ENCODE measurements at places on chromosomes 3 and 15. TPM values are rescaled to one million over a fixed set of nuclear protein-coding genes. Genes with fewer than 3 reads are reported as not detected.

Gene VWA5B2
- 0.62 TPM for total RNA-seq

Gene FEZF2
- total RNA-seq = not detected

Gene REC114
- not detected for total RNA-seq

Gene CLSTN2
- total RNA-seq = 0.59 TPM

Gene CLN6
- 59.8 TPM for total RNA-seq

Gene C2CD4A
- total RNA-seq = not detected

DNA sequence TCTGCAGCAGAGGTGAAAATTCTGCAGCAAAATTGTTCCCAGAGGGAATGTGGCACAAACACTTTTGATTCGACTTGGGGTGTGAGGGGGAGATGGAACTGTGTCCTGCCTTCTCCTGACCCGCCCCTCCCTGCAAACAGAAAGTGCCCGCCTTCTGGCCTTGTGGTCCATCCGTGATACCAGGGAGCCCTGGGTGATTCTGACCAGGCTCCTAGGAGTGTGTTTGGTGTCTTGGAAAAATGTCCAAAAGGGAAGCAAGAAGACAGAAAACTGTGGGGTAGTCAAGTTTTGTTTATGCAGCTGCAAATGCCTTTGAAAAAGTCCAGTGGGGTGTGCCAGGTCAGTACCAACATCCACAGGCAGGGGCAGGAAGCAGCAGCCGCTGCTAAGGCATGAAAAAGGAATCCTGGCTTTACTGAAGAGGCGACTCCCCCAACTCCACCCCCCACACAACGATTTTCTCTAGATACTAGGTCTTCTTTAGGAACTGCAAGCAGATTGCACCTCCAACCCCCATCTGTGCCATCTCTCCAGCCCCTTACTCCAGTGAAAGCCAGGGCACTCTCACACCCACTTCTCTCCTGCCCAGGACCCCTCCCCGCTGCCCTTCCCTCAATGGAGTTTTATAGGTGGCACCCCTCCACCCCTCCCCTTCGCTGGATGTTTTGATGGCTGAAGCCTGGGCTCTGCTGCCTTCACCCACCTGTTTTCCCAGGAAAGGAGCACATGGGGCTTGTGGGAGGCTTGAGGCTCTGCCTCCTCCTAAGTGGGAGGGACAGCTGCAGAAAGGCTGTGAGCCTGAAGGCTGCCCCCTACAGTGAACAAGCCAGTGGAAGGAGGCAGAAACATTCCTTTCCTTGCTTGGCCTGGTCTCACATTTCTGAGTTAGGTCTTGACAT, 82.4 kb upstream of the HERC1 start:
- H3K27me3 ChIP-seq = no peaks in the 10 kb centered on the region
- no peaks in the 10 kb centered on the region for H3K36me3 ChIP-seq
- H3K4me3 ChIP-seq = no peak overlapping the region
- H3K27ac ChIP-seq = no peak overlapping the region
- H3K4me1 ChIP-seq = peaks cover 12% of the 10 kb centered on the region
- peak; percentile 89 for DNase-seq

- no peaks in the 10 kb centered on the region for H3K27me3 ChIP-seq
- no peak overlapping the region for H3K4me3 ChIP-seq
- H3K27ac ChIP-seq = no peak overlapping the region
- no peaks in the 10 kb centered on the region for H3K36me3 ChIP-seq
- no peak for DNase-seq
- H3K4me1 ChIP-seq = no peaks in the 10 kb centered on the region
These were observed 2.9 kb upstream of the NDN start for GRCh38 chr15:23690015-23690414.

GRCh38 chr15:92091155-92091734, 237.7 kb downstream of the SLCO3A1 start:
- peak; percentile 96 for DNase-seq
- no peaks in the 10 kb centered on the region for H3K27me3 ChIP-seq
- H3K36me3 ChIP-seq = no peaks in the 10 kb centered on the region
- H3K4me1 ChIP-seq = no peaks in the 10 kb centered on the region

DNA sequence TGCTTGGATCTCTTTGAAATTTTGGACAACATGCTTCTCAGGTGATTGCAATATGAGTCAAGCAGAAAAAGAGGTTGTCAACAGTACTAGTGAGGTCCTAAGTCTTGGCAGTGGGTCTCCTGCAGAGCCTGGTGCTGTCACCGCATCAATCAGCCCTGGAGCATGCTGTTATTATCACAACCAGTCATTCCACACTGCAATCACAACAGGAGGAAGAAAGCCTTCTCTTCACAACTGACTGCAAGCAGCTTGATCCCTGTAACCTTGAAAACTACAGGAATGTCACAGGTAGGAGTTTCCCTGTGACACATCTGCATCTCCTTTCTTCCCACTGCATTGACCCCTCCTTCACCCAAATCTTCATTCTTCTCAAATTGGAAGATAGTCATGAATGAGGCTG, 451.1 kb upstream of the ATP11B start:
- no peak overlapping the region for H3K27ac ChIP-seq
- no peak overlapping the region for H3K4me3 ChIP-seq
- no peaks in the 10 kb centered on the region for H3K36me3 ChIP-seq
- H3K4me1 ChIP-seq = no peaks in the 10 kb centered on the region

DNA sequence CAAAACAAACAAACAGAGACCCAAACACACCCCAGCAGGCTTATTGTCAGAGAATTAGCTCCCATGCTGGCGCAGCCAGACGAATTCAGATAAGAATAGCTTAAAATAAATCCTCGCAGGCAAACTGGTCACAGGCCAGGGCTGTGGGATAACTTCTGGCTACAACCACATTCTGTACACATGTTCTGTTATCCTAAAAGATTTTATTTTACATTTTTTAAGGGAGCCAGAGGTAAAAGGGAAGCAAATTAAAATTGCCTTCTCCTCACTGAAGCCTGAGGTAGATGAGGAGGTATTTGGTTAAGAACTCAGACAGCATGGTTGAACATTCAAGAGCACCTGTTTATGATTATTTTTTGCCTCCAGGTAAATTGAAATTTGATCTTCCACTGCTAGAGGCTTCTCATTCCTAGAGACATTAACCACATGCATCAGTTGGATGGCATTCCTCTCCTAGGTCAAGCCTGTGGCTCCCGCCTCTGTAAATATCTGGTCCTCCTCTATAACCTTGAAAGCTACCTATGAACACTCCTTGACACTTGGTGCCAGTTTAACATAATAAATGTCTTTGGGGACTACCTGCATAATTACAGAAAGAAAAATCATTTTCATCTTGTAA, 190.3 kb downstream of the SATB1 start:
- H3K36me3 ChIP-seq = no peaks in the 10 kb centered on the region
- peaks cover 29% of the 10 kb centered on the region for H3K4me1 ChIP-seq
- peak overlapping the region; percentile 10 for H3K4me3 ChIP-seq
- H3K27me3 ChIP-seq = no peaks in the 10 kb centered on the region
- DNase-seq = no peak

- H3K4me1 ChIP-seq = no peaks in the 10 kb centered on the region
- DNase-seq = no peak
- H3K4me3 ChIP-seq = no peak overlapping the region
- no peak overlapping the region for H3K27ac ChIP-seq
- H3K27me3 ChIP-seq = no peaks in the 10 kb centered on the region
- peaks cover 10% of the 10 kb centered on the region for H3K36me3 ChIP-seq
These were observed 6.8 kb downstream of the EXOSC7 start for GRCh38 chr3:44982817-44983216.

GRCh38 chr15:83651541-83651940, 2.4 kb upstream of the ADAMTSL3 start:
- no peak for DNase-seq
- peaks cover 41% of the 10 kb centered on the region for H3K27me3 ChIP-seq
- H3K27ac ChIP-seq = no peak overlapping the region
- no peaks in the 10 kb centered on the region for H3K36me3 ChIP-seq

DNA sequence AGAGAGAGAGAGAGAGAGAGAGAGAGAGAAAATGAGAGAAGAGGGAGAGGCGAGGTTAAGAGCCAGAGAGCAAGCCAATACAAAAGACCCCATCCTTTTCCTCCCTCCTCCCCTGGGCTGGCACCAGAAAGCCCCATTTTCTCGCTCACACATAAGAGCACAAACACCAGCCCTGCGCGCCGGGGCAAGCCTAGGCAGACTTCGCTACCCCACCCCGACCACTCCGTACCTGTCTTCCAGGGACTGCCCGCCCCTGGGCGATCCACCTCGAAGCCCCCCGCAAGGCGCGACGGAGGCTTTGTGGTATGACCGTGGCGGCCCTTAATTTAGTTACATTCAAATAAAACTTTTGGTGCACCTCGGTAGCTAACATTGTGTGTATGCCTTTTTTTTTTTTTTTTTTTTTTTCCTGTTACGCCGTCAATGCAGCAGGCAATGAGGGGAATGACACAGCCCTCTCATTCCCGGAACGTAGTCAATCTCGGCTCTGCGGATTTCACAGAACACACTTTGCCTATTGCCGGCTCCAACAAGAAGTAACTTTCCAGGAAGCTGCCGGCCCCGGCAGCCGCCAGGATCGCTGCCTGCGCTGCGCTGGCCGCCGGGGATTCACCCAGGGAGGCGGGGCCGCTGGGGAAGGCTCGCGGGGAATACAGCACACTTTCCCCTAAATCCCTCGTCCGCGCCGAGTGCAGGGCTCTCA, 7.7 kb downstream of the BCL6 start:
- peaks cover 7% of the 10 kb centered on the region for H3K4me1 ChIP-seq
- peaks cover 24% of the 10 kb centered on the region for H3K27me3 ChIP-seq
- peak overlapping the region; percentile 85 for H3K4me3 ChIP-seq

DNA sequence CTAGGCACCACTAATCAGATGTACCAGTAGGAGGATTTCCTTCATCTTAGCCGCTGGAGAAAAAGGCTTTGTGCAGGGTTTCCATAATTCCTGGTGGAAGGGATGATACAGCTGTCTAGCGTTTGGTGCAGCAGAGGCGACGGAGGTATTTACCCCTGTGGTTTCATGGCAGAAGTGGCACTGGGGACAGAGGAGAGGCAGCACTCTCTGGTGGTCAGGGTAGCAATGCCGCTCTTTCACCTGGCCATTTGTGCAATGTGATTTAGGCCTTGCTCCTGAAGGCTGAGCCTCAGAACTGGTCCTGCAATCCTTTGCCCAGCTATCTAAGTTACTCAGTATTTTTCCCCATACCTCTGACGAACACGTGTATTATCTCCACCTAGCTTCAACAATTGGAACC, 47.1 kb upstream of the BNIP2 start:
- H3K4me3 ChIP-seq = no peak overlapping the region
- DNase-seq = peak; percentile 59
- H3K36me3 ChIP-seq = no peaks in the 10 kb centered on the region
- H3K4me1 ChIP-seq = no peaks in the 10 kb centered on the region

DNA sequence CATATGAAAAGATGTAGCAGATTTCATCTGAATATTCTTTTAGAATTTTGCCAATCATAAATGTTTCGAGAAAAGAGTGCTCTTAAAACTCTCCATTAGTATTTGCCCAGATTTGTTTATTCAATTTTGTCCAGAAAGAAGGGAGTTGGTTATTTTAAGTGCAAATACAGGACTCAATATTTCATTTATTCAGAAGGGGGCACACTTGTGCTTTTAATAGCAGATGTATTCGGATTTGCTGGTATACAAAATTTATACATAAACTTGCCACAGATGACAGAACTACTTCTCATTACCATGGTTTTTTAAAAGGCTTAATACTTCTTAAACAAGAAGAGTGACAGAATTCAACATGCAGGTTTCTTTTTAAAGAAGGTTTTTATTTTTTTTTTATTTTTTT, 69.8 kb upstream of the GRM7 start:
- H3K27ac ChIP-seq = no peak overlapping the region
- DNase-seq = no peak
- no peaks in the 10 kb centered on the region for H3K36me3 ChIP-seq
- no peaks in the 10 kb centered on the region for H3K27me3 ChIP-seq
- H3K4me1 ChIP-seq = no peaks in the 10 kb centered on the region

- H3K27ac ChIP-seq = no peak overlapping the region
- no peaks in the 10 kb centered on the region for H3K27me3 ChIP-seq
- H3K4me3 ChIP-seq = no peak overlapping the region
- H3K4me1 ChIP-seq = no peaks in the 10 kb centered on the region
- H3K36me3 ChIP-seq = no peaks in the 10 kb centered on the region
These were observed 369.4 kb downstream of the SOX2 start for GRCh38 chr3:182081096-182081495.

GRCh38 chr3:42654331-42655201, 1.1 kb downstream of the ZBTB47 start:
- no peaks in the 10 kb centered on the region for H3K36me3 ChIP-seq
- no peaks in the 10 kb centered on the region for H3K27me3 ChIP-seq
- H3K4me1 ChIP-seq = peaks cover 10% of the 10 kb centered on the region
- peak overlapping the region; percentile 80 for H3K4me3 ChIP-seq
- DNase-seq = peak; percentile 95

DNA sequence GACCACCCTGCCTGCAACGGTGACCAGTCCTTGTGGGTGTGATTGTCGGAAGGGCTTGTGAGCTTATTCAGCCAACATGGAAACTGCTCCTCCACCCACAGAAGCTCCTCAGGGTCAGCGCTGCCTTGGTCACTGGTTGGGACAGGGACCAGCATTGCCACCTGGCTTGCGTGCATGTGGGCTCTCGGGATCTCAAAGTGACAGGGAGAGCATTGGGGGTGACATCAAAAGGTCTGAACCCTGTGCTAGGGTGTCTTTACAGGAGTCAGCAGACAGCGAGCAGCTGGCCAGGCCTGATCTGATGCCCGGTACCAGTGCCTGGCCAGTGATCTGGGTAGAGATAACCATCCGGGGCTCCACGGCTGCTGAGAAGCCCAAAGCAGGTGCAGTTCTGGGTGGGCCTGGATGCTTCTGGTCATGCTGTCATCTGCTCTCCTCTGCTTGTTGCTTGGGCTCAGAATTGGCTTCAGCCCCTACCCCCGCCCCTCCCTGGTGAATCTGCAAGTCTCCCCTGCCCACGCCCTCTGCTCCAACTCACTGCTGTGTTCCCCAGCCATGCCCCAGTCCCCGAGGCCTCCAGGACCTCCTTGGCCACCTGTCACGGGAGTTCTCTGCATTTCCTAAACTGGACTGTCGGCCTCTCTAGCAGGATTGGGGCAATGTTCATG, 134.8 kb downstream of the NSMCE3 start:
- peaks cover 1% of the 10 kb centered on the region for H3K4me1 ChIP-seq
- H3K27me3 ChIP-seq = no peaks in the 10 kb centered on the region
- no peaks in the 10 kb centered on the region for H3K36me3 ChIP-seq
- H3K4me3 ChIP-seq = no peak overlapping the region
- H3K27ac ChIP-seq = no peak overlapping the region

GRCh38 chr3:105352976-105353375, 13.7 kb upstream of the ALCAM start:
- no peaks in the 10 kb centered on the region for H3K36me3 ChIP-seq
- H3K27ac ChIP-seq = no peak overlapping the region
- H3K4me3 ChIP-seq = no peak overlapping the region
- no peak for DNase-seq
- H3K27me3 ChIP-seq = peaks cover 23% of the 10 kb centered on the region
- H3K4me1 ChIP-seq = no peaks in the 10 kb centered on the region

- no peak for DNase-seq
- H3K27ac ChIP-seq = no peak overlapping the region
- H3K27me3 ChIP-seq = no peaks in the 10 kb centered on the region
- no peak overlapping the region for H3K4me3 ChIP-seq
These were observed 42.1 kb downstream of the SEMA3G start for GRCh38 chr3:52402706-52403270.

- peak; percentile 55 for DNase-seq
- H3K27ac ChIP-seq = no peak overlapping the region
- H3K4me3 ChIP-seq = no peak overlapping the region
- no peaks in the 10 kb centered on the region for H3K36me3 ChIP-seq
These were observed 44.0 kb downstream of the TM2D3 start for GRCh38 chr15:101608201-101608600.

GRCh38 chr15:31385736-31386135, 59.1 kb downstream of the KLF13 start:
- no peak overlapping the region for H3K27ac ChIP-seq
- H3K36me3 ChIP-seq = no peaks in the 10 kb centered on the region
- H3K27me3 ChIP-seq = no peaks in the 10 kb centered on the region
- H3K4me1 ChIP-seq = no peaks in the 10 kb centered on the region
- no peak for DNase-seq

Measured in endodermal cell (in vitro differentiated cells).